ENCODE measurements at places on chromosomes 16 and 17.

- DNase-seq = no peak
Measured at GRCh38 chr17:34726536-34727384, 147.4 kb downstream of the TMEM132E start.

DNA sequence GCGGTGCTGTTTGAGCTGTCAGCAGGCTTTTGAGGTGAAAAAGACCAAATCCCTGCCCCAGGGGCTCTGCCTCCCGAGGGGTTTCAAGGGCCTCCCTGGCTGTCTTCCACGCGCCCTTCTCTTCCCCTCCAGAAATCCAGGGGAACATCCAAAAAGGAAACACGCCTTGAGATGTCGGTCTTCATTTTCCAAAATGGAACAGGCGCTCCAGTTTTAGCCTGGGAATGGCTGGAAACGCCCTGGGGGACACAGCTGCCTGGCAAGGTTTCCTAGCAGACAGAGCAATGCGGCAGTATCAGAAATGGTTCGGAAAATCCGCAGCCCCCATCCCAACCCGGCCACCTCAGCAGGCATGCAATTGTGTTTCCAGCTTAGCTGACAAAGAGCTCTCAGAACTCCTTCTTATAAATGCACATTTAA lies 16.6 kb upstream of the LITAF start:
- no peak for DNase-seq

- no peak for DNase-seq
Measured at GRCh38 chr16:69326172-69326873, 4.1 kb downstream of the PDF start.

GRCh38 chr16:30346286-30346685 lies 8.8 kb downstream of the CD2BP2 start:
- no peak for DNase-seq

DNA sequence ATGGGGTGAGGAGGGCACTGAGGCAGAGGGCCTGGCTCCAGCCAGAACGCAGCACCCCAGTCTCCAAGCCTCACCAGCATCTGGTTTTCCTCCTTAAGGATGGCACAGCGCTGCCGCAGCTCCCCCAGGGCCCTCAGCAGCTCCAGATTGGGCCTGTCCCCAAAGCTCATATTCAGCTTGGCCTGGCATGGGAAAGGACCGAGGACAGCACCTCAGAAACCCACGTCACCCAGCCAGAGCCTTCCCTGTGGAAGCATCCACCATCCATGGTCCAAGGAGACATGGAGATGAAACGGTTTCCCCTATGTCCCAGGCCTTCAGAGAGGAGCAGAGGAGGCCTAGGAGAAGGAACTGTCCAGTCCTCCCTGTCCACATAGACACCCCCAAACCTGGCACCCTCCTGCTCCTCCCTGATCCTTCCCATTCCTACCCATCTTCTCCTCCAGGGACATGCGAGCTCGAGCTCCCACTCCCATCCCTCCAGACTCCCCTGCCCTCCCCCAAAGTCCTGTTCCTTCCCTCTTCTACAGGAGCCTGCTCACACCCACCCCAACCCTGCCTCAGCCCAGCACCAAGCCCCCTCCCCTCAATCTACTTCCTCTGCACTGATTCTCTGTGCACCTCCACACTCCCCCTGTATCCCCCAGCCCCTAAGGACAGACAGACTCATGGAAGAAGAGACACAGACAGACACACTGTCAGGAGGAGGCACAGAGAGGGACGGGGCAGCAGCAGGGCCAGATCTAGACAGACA lies 1.8 kb downstream of the TSPOAP1 start:
- DNase-seq = no peak
